ENCODE measurements at places on chromosomes 1 and 21.
A peak's percentile ranks its signal among the peaks of the same experiment; 100 is the strongest.

- no peak for DNase-seq
Measured at GRCh38 chr21:34802180-34802899, 133.5 kb downstream of the CLIC6 start.

DNA sequence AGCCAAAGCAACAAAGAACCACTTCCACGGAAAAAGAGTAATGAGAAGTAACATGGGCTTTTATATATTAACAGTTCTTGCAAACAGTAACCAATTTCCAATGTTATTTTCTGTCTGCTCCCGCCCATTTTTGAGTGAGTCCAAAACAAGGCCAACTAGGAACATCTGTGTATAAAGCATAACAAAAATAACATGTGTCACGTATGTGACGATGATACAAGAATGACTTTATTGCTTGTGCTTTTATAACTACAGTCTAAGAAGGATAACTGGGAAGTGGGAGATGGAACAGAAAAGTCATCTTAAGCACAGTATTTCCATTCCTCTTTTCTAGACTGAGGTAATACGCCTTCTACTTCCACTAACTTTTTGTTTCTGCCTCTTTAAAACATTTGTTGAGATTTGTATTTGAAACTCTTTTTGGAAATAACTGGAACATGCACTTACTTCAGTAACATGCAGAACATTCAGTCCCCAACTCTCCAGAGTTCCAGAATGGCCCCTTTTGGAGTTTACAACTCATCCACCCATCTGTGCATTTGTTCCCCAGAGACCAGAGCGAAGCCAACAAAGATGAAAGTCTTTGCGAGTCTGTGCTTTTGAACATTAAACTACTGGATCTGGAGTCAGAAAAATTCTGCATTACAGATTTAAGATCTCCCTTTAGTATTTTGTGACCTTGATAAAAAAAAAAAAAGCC lies 143.0 kb upstream of the ZRANB2 start:
- DNase-seq: no peak

DNA sequence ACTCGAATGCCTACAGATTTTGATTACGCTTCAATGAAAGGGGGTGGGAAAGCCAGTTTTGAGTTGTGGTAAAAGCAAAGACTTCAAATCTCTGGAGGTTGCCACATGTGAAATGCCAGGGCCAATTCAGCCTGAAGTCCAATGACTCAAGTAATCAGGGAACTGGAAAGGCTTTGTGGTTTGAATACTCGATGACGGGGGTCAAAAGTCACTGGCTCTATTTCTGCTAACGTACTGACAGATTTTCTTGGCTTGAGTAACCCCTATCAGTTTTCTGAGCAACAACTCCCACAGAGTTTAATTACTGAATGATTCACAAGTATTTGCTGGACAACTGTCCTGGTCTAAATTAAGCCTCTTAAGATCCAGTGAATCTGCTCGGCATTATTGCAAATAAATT lies 152.2 kb downstream of the SIPA1L2 start:
- peak; percentile 89 for DNase-seq

DNA sequence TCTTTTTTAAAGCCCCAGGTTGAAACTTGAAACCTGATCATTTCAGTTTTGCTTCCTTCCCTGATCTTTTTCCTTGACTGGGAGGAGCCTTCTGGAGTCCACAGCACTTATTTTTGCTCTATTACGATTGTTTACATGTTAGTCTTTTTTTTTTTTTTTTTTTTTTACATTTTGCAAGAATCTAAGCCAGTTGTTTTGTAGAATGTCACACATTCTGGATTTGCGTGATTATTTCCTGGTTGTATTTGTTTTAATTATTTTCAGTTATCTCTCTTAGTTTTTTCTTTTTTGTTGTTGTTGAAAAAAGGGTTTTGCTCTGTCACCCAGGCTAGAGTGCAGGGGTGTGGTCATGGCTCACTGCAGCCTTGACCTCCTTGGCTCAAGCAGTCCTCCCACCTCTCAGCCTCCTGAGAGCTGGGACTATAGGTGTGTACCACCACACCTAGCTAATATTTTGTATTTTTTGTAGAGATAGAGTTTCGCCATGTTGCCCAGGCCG lies 32.8 kb downstream of the OSBPL9 start:
- DNase-seq: no peak

GRCh38 chr1:96538111-96538641 lies 183.4 kb upstream of the PTBP2 start:
- DNase-seq: peak; percentile 56

- DNase-seq: no peak
Measured at GRCh38 chr1:17084787-17085186, 31.0 kb upstream of the SDHB start.

All from AG08395 (cell line).